ENCODE measurements at places on chromosomes 2 and 18.

DNA sequence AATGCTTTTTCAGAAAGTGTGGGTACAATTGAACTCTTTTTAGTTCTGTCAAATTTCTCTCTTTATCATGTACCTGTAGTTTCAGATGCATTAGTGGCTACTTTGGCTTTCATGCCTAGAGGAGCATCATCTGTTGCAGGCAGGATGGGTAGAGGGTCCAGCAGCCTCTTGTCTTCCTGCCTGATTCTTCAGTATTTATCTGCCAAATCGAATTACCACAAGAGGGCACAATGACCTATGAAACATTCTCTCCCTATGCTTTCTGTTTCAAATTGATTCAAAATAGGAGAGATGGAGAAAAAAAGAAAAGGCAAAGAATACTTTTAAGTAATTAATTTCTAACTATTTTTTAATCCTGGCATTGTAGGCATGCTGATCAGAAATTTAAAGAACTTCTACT, 477.2 kb downstream of the TRIB2 start:
- peak; percentile 24 for DNase-seq

GRCh38 chr2:237345411-237345810, 68.6 kb downstream of the COL6A3 start:
- no peak for DNase-seq

DNA sequence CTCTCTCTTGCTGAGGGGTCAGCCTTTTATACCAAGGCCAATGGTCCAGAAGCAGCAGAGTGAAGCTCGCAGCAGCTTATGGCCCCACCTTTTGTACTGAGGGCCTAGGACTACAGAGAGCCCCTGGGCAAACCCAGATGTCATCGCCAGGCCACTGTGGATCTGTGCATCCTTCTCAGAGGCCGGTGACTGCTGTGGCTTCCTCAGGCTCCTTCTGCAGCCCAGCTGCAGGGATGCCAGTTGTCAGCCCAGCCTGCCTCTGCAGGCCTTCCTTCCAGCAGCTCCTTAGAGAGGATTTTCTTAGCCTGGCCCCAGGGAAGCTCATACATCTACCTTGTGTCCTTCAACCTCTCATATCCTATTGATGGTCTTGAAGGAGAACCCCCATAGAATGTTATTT, 6.5 kb upstream of the ACOXL start:
- DNase-seq: no peak

GRCh38 chr2:40160751-40161218, 291.1 kb downstream of the SLC8A1 start:
- no peak for DNase-seq

DNA sequence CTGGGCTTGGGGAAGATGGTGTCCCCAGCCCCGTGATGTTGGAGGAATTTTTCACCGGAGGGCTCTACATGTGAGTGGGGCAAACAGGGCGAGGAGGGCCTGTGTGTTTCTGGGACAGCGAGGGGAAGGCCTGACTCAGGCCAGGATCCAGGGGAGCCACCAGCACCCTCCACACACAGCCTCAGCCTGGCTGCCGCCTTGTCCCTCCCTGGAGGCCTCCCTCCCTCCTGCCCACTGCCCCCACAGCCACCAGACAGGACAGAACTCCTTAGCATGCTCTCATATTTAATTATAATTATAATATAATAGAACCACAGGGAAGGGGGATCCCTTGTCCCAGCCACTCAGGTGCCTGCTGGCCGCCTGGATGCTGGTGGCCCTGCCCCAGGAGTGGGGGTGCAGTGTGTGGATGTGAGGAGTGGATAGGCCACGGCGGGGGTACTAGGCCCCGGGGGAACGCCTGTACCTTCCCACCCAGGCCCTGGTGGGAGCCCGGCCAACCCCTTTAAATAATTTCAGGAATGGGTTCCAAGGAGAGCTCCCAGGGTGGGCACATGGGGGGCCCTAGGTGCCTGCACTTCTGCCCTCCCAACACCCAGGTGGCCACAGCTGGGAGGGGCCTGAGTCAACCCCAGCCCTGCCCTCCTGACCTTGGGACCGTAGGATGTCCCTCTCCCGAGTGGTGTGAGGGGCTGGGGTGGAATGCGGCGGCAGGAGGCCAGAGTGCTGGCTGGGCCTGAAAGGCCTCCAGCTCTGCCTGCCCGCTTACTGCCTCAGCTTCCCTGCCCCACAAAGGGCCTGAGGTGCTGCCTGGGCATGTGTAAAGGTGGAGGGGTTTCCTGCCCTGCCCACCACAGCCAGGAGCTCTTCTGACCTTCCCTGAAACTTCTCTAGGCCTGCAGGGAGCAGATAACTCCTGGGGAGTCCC, 8.8 kb downstream of the PDCD1 start:
- no peak for DNase-seq

DNA sequence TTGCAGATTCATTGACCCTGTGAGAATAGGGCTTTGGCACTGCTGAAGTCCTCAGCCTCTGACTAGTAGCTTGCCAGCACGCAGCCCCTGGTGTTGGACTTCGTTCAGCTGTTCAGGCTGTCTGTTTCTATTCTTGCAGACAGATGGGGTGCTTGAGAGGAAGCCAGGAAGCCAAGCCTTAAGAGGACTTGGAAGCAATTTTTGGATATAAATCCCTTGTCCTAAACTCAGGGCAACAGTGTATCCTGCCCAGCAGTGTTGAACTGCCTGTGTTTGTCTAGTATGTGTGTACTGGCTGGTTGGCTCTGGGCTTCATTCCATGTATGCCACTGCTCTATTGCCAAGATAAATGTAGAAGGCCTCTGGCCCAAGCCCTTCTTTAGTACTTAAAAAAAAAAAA, 108.6 kb downstream of the COMMD1 start:
- DNase-seq: no peak

GRCh38 chr18:72232644-72233043, 311.5 kb downstream of the CBLN2 start:
- DNase-seq: no peak

DNA sequence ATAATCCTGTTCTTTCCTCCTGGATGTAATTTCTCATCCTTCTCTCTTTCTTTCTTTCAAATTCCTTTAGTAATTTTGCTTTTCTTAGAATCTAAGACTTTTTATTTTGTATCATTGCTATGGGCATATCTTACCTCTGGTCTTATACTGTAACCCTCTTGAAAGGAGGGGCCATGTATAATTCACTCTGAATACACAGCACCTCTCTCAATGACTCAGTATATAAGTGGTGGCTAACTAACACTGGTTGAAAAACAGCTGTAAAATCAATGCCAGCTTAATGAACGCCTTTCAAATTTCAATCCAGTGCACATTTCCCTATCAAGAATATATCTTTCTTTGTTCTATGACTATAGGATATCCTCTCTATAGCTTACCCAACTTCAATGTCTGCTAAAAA, 53.7 kb downstream of the CWC22 start:
- DNase-seq: no peak

GRCh38 chr2:27690052-27690451, 26.4 kb downstream of the SLC4A1AP start:
- DNase-seq: no peak

DNA sequence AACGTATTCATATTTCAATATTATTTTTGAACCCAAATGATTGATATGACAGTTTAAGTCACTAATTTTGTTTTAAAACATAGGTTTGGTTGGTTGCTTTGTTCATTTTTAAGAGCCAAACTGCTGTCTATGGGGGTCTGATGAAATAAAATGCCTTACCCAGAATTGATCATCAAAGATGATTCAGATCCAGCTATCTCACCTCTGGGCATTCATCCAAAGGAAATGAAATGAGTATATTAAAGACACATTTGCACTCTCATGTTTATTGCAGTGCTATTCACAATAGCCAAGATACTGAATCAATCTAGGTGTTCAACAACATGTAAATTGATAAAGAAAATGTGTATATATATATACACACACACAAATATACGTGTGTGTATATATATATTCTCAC, 326.9 kb upstream of the GULP1 start:
- DNase-seq: no peak

- no peak for DNase-seq
Measured at GRCh38 chr2:205984381-205984780, 101.6 kb downstream of the INO80D start.

GRCh38 chr2:24009367-24009679, 562 bp upstream of the MFSD2B start:
- no peak for DNase-seq

DNA sequence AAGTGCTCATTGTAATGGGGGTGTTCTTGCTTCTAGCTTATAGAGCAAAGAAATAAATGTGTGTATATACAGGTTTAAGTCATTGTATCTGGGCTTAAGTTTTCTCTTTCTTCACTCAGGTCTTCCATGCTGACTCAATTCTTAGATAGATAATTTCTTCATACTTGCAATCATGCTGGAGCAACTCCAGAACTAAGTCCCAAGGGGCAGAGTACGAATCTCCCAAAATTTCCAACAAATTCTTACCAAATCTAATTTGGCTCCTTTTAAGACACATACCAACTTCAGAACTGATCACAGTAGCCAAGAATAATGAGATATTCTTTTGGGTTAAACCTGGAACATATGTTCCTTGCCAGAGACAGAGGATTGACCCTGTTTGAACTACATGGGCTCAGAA, 4.3 kb upstream of the SPAG16 start:
- no peak for DNase-seq

DNA sequence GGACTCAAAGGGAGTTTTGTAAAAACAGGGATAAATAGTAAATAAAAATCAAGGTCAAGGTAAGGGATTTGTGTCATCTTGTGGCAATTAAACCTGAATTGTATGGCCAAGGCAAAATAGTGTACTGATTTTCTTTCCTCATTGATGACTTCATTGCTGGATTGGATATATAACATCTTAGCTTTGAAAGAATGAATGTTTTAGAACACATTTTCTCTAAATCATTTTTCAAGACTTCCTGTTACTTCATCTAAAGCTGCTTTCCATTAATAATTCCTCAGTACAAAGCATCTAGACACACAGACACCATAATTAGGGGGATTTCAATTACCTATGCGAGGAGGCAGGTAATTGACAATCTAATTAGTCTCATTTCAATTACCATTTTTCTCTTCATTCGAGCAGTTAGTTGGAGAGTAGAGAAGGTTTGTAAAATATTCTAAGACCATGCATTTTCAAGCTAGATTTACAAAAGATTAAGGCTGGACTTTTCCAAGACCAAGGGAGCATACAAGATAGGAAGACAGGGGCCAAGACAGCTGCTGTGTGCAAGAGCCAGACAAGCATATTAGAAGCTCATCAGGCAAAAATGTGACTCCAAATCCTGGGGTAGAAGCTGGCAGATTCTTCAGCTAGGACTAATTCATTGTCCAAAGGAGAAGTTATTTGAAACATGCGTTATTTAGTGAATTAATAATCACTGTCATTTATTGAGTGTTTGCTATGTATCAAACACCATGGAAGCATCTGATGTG, 253.6 kb downstream of the EPHA4 start:
- no peak for DNase-seq

- DNase-seq: no peak
Measured at GRCh38 chr2:44330801-44331200, 30.5 kb downstream of the PREPL start.

- DNase-seq: no peak
Measured at GRCh38 chr2:226904592-226904991, 68.7 kb downstream of the RHBDD1 start.

DNA sequence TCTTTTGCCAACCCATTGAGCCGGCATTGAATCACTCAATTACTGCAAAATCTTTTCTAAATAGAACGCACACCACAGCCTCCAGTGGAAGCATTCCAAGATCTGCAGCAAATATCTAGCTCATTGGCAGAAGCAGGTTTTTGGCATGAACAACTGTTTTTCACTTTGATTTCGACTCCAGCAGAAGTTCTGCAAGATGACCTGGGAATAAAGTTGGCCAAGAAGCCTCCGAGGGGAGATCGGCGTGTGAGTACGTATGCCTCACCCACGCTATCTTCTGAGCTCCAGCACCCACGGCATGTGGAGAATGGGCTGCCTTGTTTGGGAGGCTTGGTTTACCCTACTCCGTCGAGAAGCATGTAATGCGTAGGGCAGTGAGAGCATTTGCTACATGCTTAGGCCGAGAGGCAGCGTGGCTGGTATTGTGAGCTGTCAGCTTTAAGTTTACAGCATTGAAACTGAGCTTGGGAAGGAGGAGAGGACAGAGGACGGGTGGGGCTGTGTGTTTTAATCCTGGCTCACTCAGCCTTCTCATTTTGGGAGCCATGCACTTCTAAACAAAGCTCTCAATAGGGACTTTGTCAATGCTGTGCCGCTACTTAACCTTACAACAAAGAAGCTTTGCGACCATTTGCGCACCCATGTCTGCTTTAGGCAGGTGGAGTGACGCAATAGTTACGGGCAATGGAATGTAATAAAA, 10.5 kb downstream of the PCARE start:
- no peak for DNase-seq

GRCh38 chr18:26044807-26045206, 45.6 kb downstream of the SS18 start:
- no peak for DNase-seq

DNA sequence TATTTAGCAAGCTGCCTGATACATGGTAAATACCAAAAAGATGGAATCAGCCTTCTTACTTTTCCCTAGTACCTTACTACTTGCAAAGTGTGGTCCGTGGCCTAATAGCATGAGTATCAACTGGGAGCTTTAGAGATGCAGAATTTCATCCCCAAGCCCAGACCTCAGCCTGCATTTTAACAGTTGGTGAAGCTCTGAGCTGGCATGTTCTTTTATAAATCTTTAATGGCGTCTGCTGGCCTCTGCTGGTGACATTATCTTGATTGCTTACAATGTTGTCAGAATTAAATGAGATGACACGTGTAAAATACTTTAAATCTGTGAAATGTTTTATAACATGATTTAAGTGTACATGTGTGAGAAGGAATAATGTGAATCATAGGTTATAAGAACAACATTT, 115.1 kb upstream of the NOSTRIN start:
- DNase-seq: no peak

- no peak for DNase-seq
Measured at GRCh38 chr2:158725441-158725891, 69.7 kb upstream of the DAPL1 start.

DNA sequence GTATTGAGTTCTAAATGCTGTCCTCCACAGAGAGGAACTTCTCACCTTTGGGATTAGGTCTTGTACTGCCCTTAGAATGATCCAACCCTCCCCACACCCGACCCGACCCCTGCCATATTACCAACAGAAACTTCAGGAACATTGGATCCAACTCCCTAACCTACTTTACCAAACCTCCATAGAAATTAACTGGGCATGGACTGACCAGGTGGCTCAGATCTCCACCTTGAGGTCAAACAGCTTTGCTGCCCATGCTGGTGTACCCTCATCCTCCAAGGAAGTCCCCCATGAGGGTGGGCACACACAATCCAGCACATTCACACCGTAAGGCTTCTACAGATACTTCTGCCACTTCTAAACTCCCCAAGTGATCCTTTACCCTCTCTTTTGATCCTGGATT, 21.5 kb downstream of the NFE2L2 start:
- no peak for DNase-seq

- peak; percentile 90 for DNase-seq
Measured at GRCh38 chr2:54545702-54546450, 89.7 kb downstream of the SPTBN1 start.

DNA sequence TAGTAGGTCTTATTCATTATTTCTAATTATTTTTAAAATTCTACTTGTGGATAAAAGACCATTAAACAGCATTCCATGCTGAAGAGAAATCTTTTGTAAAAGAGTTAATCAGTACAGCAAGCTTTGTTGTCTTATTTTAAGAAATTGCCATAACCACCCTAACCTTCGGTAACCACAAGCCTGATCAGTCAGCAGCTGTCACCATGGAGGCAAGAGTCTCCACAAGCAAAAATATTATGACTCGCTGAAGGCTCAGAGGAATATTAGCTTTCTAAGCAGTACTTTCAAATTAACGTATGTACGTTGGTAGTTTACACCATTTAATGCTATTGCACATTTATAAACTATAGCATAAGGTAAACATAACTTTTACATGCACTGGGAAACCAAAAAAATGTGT, 650.5 kb upstream of the LINC00305 start:
- DNase-seq: no peak

Measured in LoVo (cell line).